ENCODE measurements at places on chromosomes 1 and 21.

DNA sequence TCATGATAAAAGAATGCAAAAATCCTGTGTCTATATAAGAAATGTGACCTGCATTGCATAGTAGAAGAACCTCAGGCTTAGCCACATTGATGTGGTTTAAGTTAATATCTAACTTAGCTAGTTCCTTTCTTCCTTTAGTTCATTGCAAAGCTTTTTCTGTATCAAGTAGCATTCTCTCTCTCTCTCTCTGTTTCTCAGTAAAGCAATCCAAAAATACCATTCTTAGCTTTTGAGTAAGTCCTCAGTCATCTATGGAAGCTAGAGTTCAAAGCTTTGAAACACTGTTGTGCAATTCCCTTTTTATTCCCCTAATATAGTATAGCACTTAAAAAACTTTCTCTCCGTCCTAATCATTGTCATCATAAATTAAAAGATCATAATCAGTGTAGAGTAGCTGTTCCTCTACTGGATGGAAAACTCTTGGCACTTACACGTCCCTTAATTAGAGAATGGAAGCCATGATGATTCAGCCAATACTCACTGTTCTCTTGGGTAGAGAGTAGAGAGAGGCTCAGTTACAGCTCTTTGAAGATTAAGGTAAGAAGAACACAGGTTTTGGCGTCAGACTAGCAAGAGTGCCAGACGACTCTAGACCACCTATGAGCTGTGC is 350.3 kb upstream of the LYPLAL1 start:
- no peak for DNase-seq

GRCh38 chr1:194114288-194114687 is 927.9 kb upstream of the B3GALT2 start:
- no peak for DNase-seq

GRCh38 chr1:31671561-31672201 is 27.0 kb upstream of the PEF1 start:
- DNase-seq: no peak

DNA sequence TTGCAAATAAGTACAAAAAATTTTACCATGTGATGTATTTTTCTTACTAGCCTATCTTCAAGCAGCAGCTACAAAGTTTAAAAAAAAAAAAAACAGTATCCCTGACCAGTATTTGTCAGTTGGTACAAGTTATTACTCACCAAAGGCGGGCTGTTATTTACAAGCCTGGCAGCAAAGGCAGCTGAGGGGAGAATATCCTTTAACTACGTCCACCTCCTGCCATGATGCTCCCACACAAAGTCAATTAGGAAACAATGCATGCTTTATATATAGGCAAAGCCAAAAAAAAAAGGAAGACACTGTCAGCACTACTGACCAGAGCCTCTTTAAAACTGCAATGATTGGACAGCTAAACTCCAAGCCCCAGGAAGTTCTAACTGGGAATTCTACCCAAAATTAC is 13.7 kb downstream of the PSMA5 start:
- DNase-seq: no peak

GRCh38 chr1:206036663-206037455 is 13.2 kb upstream of the CTSE start:
- DNase-seq: no peak

- no peak for DNase-seq
These were observed 36.6 kb downstream of the FOXO6 start for GRCh38 chr1:41397753-41398330.

GRCh38 chr21:44429894-44430293 is 25.4 kb upstream of the LRRC3 start:
- DNase-seq: no peak

DNA sequence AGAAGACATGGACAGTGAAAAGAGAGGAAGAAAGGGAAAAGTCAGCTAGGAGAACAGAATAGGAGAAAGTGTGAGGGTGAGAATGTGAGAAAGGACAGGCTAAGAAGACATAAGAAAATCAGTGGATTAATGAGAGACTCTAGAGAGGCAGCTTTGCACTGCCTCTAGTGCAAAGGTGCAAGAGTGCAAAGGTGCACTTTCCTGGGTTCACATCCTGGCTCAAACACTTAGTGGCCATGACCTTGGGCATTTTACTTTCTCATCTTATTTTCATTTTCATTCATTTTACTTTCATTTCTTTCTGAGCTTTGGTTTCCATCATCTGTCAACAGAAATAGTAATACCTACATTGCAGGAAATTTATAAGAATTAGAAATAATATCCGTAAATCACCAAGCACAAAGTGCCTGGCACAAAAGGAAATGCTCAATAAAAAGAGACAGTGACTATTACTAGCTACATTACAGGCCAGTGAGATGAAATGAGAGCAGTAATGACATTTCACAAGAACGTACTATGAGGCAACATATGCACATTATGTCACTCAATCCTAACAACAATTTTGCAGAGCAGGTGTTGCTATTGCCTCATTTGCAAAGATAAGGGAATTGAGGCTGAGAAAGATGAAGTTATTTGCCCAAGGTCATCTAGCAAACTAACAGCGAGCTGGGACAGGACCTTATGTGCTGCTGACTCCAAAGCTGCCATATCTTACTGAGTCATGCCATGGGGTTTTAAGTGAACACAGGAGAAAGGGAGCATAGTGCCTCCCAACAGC is 107.0 kb upstream of the TLR5 start:
- DNase-seq: no peak

- no peak for DNase-seq
These were observed 93.4 kb downstream of the CD58 start for GRCh38 chr1:116477429-116477828.

DNA sequence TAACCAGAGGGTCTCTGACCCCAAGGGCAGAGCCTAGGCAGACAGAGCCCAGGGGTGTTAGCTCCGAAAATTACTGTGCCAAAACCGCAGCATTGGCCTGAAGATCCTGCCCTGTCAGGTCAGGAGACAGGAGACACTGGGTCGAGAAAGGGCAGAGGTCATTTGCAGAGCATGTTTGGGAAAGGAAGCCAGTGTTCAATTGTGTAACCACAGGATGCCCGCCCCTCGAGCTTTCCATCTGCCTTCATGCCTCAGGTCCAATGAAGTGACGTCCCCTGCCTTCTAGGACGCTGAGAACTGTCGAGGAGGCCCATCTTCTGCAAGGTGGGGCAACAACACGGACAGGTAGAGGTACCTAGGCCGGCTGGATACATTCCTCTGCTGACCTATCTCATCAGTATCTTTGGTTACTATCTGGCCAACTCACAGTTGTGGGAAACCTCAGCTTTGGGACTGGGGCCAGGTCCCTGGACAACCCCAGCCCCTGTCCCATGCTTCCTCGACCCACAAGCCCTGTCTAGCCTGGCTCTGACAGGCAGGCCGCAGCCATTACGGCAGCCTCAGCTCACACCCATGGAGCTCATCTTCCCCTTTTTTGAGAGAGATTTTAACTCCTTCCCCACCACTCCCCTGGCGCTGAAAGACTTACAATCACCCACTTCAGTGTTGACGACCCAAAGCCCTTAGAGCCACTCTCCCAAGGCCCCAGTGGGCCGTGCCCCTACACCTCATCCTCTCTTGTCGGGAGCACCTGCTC is 1.3 kb downstream of the ARL8A start:
- peak; percentile 53 for DNase-seq

DNA sequence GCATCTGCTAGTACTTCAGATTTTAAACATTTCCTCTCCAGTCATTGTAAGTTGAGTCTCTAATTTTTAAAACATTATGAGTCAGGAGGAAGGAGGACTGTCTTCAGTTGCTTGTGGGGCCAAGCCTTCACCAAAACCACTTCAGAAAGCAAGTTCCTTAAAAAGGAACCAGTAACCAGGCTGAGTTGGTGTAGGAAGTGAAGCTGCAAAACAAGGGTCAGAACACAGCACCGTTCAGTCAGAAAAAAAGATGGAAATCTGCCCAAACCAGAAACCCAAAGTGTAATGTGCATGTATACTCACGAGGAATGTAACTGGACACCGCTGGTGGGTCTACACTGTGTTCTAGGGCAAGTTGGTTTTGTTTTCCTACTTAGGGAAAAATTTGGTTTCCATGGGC is 402.1 kb downstream of the SETD4 start:
- no peak for DNase-seq

DNA sequence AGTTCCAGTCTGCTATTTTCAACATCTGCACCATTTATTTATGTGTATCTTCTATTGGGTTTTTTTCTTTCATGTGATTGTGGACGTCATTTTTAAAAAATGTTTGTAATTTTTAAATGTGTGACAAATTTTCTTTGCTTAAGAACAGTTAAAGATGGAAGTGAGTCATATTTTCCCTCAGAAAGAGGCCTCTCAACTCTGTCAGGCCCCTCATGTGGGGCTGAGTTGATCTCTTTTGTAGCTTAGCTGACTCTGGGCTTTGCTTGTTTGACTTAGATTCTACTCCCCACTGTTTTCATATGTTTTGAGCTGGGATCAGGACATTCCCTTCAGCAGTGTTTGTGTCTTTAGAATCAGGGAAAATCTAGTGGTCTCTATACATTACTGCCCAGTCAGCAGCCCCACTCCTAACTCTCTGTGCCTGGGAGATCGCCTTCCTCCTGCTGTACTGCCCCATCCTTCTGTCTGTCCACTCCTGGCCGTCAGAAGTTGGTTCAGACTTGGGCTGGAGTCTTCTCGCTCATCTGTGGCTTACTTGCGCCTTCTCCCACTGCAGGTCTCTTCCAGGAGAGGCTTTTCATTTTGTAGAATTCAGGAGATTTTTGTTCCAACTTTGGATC is 137.4 kb downstream of the DYRK1A start:
- no peak for DNase-seq

- DNase-seq: no peak
These were observed 125.3 kb upstream of the GREM2 start for GRCh38 chr1:240737298-240737697.

GRCh38 chr21:25834381-25834780 is 99.6 kb downstream of the GABPA start:
- DNase-seq: no peak

DNA sequence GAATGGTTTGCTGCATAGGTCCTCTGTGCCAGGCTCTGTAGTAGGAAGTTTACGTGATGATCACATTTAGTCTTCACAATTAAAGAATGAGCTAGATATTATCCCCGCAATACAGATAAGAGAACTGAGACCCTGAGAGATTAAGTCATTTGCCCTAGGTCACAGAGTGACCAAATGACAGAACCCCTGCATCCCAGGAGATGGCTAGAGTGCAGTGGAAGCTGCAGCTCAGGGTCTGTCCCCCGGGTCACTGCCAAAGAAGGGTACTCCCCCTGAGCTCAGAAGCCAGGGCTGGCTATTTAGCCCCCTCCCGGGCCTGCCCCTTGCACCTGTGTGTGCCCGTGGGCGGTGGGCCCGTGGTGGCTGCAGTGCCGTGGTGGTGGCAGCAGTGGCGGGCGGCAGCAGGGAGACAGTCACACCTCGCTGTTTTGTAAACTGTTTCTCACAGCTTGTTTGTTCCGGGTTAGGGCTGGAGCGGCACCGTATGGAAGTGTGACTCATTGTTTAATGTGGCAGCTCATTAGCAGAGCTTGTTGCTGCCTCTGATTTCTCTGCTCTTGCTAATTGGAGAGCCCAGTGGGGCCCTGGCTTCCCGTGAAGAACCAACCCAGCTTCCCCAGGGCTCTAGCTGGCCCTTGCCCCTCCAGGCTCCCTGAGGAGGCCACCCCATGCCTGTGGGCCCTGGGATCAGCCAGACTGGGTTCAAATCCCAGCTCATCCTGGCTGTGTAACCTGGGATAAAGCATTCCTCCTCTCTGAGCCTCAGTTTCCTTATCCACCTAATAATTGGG is 19.3 kb upstream of the FOXO6 start:
- DNase-seq: no peak

DNA sequence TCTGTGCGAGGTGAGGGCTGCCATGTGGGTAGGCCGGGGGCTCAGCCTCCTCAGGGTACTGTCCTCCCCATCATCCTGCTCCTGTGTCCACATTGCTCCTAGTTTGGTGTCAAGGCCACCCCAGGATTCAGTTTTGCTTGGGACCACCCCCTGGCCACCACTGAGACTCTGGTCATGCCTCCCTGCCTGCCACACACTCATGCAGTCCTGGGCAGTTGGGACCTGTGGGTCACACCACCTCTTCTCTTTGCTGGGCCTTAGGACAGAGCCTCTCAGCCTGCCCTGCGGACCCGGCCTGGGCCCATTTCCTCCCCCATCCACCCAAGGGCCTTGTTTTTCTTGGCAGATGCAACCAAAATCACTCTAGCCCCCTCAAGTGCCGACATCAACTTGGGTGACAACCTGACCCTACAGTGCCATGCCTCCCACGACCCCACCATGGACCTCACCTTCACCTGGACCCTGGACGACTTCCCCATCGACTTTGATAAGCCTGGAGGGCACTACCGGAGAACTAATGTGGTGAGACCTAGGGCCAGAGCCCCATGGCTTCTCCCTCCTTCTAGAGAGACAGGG is 19.4 kb downstream of the TMEM81 start:
- no peak for DNase-seq

- DNase-seq: no peak
These were observed 236.9 kb downstream of the RERE start for GRCh38 chr1:8580566-8580965.

GRCh38 chr1:21255284-21255942 is 34.9 kb downstream of the ECE1 start:
- peak; percentile 83 for DNase-seq

DNA sequence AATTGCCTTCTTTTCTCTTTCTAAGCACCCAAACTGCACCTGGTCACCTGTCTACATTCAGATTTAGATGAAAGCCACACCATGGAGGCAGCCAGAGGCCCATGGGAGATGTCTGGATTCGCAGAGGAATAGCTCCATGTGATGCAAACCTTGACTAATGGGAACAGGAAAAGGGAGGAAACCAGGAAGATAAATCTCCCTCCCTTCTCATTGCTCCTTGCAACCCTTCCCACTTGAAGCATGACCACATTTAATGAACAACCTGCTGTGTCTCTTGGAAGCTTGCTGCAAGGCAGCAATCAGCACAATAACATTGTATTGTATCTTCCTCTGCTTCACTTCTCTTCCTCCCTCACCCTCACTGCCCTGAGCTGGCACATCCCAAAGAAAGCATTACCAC is 42.6 kb upstream of the KLF17 start:
- no peak for DNase-seq

- DNase-seq: no peak
These were observed 353.7 kb upstream of the ESRRG start for GRCh38 chr1:217076902-217077301.

DNA sequence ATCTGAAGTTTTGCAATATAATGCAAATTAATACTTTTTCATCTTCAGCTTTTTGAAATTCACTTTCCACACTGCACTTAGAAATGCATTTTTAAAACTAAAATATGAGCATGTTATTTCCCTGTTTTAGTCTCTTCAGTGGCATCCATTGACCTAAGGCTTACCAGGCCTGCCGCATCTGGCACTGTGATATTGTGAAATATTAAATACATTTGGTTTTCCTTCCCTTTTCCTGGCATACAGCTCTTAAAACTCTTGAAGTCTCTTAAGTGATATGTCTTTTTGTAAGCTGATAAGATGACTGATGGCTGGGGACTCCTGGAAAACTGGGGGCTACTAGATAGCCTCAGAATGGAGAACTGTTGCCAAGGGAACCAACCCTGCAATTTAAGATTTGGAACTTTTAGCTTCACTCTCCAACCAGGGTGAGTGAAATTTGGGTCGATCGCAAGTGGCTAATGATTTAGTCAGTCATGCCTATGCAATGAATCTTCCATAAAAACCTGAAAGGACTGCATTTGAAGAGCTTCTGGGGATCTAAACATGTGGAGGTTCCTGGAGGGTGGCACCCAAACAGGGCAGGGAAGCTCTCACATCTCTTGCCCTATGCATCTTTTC is 75.5 kb upstream of the PDC start:
- no peak for DNase-seq

- DNase-seq: no peak
These were observed 68.7 kb downstream of the PLPP3 start for GRCh38 chr1:56510642-56511021.
